Neural cell (in vitro differentiated cells): ENCODE measurements at places on chromosomes 3 and 15. TPM values are rescaled to one million over a fixed set of nuclear protein-coding genes. Genes with fewer than 3 reads are reported as not detected.

MAGEL2 gene
- polyA plus RNA-seq, result 7.4 and 10.4 TPM in 2 replicates

SLC9A9 gene
- 0.22 and 0.54 TPM in 2 replicates for polyA plus RNA-seq

ALDH1L1 gene
- not detected in 2 replicates for polyA plus RNA-seq

EDEM1 gene
- polyA plus RNA-seq, result 11.9 and 13.6 TPM in 2 replicates

CCRL2 gene
- not detected in 2 replicates for polyA plus RNA-seq

LRRC2 gene
- not detected in 2 replicates for polyA plus RNA-seq

IGF2BP2 gene
- 46.6 and 57.8 TPM in 2 replicates for polyA plus RNA-seq

CLDN18 gene
- not detected in 2 replicates for polyA plus RNA-seq

CADPS gene
- 118 and 125 TPM in 2 replicates for polyA plus RNA-seq

HHATL gene
- polyA plus RNA-seq, result 0.60 TPM in 1 of 2 replicates, not detected in the other

SCAP gene
- 57.6 and 58.0 TPM in 2 replicates for polyA plus RNA-seq

WDR6 gene
- 315 and 326 TPM in 2 replicates for polyA plus RNA-seq

RPP14 gene
- polyA plus RNA-seq, result 12.8 and 13.0 TPM in 2 replicates

NKTR gene
- polyA plus RNA-seq, result 227 and 242 TPM in 2 replicates

ZNF770 gene
- 18.8 and 18.9 TPM in 2 replicates for polyA plus RNA-seq

C3orf49 gene
- not detected in 2 replicates for polyA plus RNA-seq

RPUSD3 gene
- 35.2 TPM in 2 replicates for polyA plus RNA-seq

FES gene
- polyA plus RNA-seq, result not detected in 2 replicates

CLDN16 gene
- polyA plus RNA-seq, result not detected in 2 replicates

KBTBD13 gene
- not detected in 2 replicates for polyA plus RNA-seq
